Gastroesophageal sphincter (tissue), 4 donors: ENCODE measurements at places on chromosomes 1 and 21. TPM values are rescaled to one million over a fixed set of nuclear protein-coding genes. Genes with fewer than 3 reads are reported as not detected.

DNA sequence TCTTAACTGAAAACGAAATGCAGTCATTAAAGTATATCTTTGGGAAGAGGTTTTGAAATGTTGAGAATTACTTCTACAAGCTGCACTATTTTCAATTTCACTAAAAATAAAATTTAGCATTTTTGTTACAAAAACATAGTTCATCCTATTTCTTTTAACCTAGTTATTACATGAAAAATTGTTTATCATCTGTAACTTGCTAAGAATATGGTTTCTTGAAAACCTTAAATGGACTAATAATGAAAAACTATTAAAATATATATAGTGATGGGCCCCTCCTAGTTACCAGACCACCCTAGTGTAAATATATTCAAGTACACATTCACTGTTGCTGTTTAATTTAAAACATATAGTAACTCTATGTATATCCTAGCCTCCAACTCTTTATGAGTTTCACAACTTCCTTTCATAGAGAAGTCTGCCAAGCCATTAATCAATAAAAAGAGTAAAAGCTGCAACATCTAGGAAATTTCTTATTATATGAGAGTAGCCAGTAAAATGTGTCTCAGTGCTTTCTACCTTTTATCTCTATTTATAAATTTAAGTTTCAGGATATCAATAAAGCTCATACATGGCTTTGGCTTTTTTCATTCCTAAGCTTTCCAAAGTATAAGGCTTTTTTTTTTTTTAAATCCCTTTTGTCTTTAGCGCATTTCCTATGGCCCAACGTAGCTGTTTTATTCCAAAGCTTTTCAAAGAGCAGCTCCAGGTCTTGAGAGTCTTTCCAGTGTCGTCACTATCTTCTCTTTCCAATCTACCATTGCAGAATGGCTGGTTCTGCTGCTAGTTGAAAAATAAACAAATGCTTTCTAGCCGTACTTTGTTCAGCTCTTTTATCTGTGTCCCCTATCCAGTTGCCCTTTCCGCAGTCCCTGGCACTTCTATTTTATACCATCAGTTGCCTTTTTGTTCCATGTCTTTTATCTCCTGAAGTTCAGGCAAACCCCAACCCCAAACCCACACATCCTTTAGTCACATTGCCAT is 6.5 kb downstream of the IRF2BP2 start:
- no peak for ATAC-seq

DNA sequence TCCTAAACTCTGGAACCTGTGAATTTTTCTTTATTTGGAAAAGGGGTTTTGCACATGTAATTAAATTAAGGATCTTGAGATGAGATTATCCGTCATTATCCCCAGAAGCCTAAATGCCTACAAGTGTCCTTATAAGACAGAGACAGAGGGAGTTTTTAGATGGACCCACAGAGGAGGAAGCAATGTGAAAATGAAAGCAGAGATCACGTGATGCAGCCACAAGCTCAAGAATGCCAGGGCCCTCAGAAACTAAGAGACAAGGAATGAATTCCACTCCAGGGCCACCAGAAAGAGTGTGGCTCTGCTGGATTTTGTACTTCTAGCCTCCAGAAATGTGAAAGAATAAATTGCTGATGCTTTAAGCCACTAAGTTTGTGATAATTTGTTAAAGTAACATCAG is 183.6 kb upstream of the UBE2U start:
- peak; percentile 74 for ATAC-seq

GRCh38 chr1:116826818-116827606 is 72.8 kb downstream of the CD2 start:
- ATAC-seq: no peak

- ATAC-seq: no peak
Measured at GRCh38 chr1:163561580-163562295, 240.0 kb downstream of the NUF2 start.

UBXN10 gene
- 19.5 TPM for total RNA-seq

DNA sequence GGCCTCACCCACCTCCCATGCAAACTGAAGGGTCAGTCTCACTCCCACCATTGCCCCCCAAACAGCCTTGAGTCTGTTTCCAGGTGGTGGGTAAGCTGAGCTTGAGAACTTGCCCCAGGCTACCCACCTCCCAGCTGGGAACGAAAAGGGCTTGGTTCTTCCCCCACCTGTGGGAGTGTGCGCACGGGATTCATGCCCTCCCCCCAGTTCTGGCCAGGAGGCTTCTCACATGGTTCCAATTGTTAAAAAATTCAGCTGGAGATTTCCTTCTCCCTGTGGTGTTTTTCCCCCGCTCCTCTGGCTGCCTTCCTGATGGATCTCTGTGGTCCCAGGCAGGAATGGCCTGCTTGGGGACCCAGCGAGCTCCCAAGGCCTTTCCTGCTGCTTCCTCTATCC is 81.8 kb upstream of the C21orf91 start:
- no peak for ATAC-seq

DNA sequence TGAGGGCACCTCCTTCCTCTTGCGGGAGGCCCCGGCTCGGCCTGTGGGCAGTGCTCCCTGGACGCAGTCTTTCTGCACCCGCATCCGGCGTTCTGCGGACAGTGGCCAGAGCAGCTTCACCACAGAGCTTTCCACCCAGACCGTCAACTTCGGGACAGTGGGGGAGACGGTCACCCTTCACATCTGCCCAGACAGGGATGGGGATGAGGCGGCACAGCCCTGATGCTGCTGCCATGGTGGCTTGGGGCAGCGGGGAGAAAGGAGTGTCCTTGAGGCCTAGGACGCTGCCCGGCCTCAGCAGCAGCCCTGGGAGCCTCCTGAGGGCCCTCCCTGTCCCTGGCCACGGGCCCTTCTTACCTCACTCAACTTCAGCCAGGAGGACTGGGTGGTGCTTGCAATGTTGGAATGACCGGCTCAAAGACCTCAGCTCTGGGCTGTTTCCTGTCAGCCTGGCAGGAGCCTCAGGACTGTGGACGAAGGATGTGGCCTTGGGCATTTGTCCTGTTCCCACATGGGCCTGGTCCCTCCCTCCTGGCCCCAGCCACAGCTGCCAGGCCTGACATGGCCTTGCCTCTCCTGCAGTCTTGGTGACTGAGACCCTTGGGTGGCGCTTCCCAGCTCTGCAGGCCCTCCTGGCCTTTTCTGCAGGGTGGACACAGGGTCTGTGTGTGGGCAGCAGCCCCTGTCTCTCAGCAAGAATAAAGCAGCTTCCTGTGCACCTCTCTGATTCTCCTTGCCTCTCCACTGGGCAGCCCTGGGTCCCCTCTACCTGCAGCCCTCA is 45.9 kb downstream of the TRIM11 start:
- ATAC-seq: no peak

RRAGC gene
- 25.0 TPM for total RNA-seq

DNA sequence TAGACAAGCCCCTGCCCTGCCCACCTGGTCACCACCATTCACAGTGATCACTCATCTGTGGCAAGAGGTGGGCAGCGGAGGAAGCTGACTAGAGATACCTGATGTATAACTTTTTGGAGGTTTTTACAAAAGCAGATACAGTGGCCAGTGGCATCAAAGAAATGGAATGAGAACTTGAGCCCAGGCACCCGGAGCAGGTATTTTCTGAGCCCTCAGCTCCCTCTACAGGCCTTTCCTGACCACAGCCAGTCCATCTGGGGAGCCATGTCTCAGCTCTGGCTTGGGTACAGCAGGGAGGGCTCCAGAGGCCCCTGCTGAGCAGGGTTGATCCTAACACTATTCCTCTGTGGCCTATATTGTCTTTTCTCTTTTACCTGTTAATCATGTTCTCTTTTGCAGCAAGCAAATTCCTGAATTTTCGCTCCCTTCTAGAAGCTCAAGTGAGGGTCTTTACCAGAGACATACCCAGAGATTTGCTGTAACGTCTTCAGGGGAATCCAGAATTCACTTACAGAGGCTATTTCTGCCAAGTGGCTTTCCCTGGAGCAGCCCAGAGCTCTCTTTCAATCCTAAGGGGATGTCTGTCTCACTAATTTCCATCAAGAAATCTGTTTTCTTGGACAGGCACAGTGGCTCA is 27.3 kb downstream of the GPR157 start:
- ATAC-seq: peak; percentile 60

- ATAC-seq: no peak
Measured at GRCh38 chr1:30472009-30472408, 251.4 kb downstream of the MATN1 start.

NBPF4 gene
- total RNA-seq: not detected
